ENCODE measurements at places on chromosomes 13 and 19.

DNA sequence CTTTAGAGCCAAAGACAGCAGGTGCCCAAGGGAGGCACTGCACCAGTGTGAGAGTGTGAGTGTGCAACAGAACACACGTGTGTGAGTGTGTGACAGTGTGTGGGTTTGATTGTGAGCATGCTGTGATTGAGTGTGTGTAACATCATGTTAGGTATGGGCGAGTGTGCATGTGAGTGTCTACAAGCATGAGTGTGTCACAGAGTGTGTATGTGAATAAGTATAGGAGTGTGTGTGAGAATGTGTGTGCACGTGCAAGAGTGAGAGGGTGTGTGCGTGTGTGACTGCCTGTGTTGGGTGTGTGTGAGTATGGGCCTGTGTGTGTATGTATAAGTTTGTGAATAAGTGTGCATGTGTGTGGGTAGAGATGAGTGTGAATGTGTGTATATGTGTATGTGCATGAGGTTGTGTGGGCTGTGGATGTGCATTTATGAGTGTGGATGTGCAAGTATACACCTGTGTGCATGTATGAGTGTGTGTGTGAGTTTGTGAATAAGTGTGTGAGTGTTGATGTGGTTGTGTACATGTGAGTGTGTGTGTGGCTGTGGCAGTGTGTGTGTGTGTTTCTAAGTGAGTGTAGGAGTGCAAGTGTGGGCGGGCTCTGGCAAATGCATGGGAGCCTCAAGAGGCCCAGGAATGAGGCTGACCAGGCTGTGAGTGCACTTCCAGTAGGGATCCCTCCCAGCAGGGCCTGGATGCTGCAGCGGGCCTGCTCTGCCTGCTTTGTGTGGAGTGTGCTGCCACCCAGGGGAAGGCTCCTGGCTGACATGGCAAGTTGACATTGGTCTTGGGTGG, 198.4 kb downstream of the COL4A1 start:
- H3K27me3 ChIP-seq = no peaks in the 10 kb centered on the region
- H3K4me3 ChIP-seq = no peak overlapping the region
- DNase-seq = no peak
- H3K4me1 ChIP-seq = no peaks in the 10 kb centered on the region
- no peak overlapping the region for H3K27ac ChIP-seq
- no peaks in the 10 kb centered on the region for H3K36me3 ChIP-seq

DNA sequence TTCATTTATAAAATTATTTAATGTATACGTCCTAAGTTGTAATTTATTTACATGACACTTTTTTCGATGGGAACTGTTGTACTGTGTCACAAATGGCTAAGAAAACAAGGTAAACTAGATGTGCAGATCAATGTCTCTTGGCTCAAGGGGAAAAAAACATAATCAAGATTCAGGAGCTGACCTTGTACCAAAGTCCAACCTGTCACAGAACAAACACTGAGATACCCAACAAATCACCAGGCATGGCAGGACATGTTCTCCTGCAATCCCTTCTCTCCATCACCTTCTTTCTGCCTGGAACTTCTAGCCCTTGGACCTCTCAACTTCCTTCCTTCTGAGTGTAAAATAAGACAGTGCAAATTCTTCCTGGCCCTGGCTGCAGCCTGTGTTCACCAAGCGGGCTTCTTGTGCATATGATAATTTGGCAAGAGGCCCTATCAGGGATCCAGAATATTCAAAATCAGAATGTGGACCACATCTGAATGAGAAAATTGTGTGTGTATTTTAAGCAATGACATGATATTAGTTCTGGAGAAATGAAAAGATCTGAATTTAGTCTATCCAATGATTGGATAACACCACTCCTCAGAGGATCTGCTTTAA, 445.9 kb downstream of the ZNF536 start:
- no peaks in the 10 kb centered on the region for H3K4me1 ChIP-seq
- H3K27me3 ChIP-seq = peaks cover 6% of the 10 kb centered on the region
- no peak overlapping the region for H3K4me3 ChIP-seq
- DNase-seq = no peak

DNA sequence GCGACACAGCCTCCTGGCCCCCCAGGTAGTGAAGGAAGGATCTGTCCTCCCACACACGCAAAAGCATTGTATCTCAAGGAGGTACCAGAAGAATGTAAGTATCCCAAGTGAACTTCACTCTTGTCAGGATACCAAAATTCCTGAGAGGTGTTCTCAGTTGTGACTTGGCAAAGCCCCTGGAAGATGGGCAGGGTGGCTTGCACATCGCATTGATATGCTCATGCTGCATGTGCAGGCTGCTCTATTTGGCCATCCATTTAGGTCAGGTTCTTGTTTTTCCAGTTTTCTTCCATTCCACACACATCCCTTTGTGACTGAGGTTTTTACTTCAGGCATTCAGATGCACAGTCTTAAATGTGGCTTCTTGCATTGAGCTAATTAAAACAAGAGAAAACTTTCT, 382.8 kb downstream of the FOXO1 start:
- no peak for DNase-seq
- H3K27me3 ChIP-seq = no peaks in the 10 kb centered on the region
- H3K36me3 ChIP-seq = no peaks in the 10 kb centered on the region
- no peaks in the 10 kb centered on the region for H3K4me1 ChIP-seq

- no peak overlapping the region for H3K4me3 ChIP-seq
- no peaks in the 10 kb centered on the region for H3K36me3 ChIP-seq
- H3K27me3 ChIP-seq = no peaks in the 10 kb centered on the region
- H3K27ac ChIP-seq = no peak overlapping the region
- no peak for DNase-seq
These were observed 15.1 kb downstream of the PABPC3 start for GRCh38 chr13:25110956-25111584.

- H3K36me3 ChIP-seq = no peaks in the 10 kb centered on the region
- H3K27ac ChIP-seq = peak overlapping the region; percentile 17
- no peaks in the 10 kb centered on the region for H3K27me3 ChIP-seq
- peaks cover 20% of the 10 kb centered on the region for H3K4me1 ChIP-seq
- no peak for DNase-seq
These were observed 5.8 kb downstream of the MLLT1 start for GRCh38 chr19:6273701-6274601.

DNA sequence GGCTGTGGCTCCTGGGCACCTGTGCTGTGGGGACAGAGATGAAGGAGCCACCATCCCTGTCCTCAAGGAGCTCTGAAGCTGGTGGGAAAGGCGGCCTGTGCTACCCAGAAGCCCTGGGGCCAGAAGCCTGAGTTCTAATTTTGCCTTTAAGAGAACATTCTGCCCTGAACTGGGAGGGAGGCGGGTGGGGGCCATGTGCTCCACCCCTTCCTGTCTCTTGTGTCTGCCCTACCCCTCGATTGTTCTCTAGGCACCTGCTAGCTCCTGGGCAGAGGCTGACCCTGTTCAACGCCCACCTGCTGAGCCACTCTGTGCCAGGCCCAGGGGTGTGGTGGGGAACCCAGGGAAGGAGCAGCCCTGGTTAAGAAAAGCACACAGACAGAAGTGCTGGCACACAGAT, 5.9 kb downstream of the TRAPPC6A start:
- H3K27ac ChIP-seq = no peak overlapping the region
- no peaks in the 10 kb centered on the region for H3K36me3 ChIP-seq
- H3K4me3 ChIP-seq = no peak overlapping the region
- no peaks in the 10 kb centered on the region for H3K27me3 ChIP-seq
- no peaks in the 10 kb centered on the region for H3K4me1 ChIP-seq
- no peak for DNase-seq

DNA sequence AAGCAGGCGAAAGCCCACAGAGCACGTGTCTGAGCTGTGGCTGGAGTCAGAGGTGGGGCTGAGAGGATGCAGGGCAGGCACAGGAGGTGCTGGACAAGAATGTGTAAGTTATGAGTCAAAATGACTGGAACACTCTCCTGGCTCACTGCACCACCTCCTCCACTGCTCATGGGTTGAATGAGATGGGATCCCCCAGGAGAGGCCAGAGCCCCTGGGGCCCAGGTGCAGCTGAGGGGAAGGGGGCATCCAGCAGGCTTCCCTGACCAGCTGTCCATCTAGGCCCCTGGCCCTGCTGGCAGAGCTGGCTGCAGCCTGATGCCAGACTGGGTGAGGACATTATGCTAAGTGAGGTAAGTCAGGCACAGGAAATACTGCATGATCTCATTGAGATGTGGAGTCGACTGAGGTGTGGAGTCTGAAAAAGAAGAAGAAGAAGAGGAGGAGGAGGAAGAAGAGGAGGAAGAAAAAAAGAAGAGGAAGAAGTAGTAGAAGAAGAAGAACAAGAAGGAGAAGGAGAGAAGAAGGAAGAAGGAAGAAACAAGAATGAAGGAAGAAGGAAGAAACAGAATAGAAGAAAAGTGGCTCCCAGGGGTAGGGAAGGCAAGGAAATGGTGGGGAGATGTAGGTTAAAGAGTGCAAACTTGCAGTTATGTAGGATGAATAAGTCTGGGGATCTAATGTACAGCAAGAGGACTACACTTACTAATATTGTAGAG, 747.4 kb downstream of the UQCRFS1 start:
- DNase-seq = no peak
- no peak overlapping the region for H3K27ac ChIP-seq
- no peak overlapping the region for H3K4me3 ChIP-seq
- no peaks in the 10 kb centered on the region for H3K36me3 ChIP-seq

DNA sequence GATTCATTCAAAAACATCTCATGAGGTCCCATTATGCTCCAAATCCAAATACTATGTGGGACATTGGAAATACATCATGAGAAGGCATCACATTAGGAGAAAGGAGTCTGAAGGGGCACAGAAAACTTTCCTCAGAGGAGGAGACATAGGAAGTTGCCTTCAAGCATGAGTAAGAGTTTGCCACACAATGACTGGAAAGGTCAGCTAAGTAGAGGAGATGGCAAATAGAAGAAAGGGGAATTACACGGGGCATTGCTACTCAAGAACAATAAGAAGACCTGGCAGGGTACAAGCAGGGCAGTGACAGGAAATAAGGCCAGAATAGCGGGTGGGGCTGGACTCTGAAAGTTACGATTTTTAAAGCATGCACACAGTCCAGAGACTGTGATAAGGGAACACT, 231.6 kb downstream of the SPRY2 start:
- H3K4me1 ChIP-seq = no peaks in the 10 kb centered on the region
- H3K27ac ChIP-seq = no peak overlapping the region
- no peak for DNase-seq
- no peaks in the 10 kb centered on the region for H3K27me3 ChIP-seq
- H3K4me3 ChIP-seq = no peak overlapping the region
- no peaks in the 10 kb centered on the region for H3K36me3 ChIP-seq

DNA sequence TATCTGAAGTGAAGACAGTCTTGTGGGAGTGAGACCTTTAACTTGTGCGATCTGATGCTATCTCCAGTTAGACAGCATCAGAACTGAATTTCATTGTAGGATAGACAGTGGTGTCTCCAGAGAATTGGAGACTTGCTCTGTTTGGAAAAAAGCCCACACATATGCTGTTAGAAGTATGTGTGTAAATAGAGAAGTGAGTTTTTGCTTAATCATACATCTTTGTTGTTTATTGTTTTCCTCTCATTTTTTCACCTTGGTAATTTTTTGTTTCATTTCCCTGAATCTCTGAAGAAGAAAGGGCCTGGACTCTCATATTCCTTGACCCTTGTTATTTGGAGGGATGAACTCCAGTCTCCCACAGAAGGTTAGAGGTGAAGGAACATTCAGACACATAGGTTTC, 21.8 kb downstream of the FPR3 start:
- H3K27me3 ChIP-seq = no peaks in the 10 kb centered on the region
- H3K36me3 ChIP-seq = no peaks in the 10 kb centered on the region
- no peak for DNase-seq
- H3K4me1 ChIP-seq = no peaks in the 10 kb centered on the region

DNA sequence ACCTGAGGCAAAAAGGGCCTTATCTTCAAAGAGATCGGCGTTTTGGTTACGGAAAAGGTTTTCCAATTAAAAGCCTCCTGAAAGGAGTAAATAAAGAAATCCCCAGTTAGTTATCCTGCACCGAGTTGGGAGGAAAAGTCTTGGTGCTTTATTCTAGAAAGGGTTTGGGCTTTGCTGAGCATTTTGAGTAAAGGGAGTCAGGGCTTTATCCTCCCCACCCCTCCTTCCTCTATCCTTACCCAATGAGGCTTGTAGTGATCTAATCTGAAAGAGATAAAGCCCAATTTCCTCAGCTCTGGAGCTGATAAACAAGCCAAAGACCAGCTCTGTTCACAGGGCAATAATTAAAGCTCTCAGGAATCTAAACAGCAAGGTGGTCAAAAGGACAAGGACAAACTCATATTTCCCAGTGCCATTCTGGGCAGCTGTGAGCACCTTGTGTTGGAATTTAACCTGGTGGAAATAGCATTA, 188.9 kb upstream of the TSC22D1 start:
- no peaks in the 10 kb centered on the region for H3K27me3 ChIP-seq
- no peak for DNase-seq
- no peaks in the 10 kb centered on the region for H3K36me3 ChIP-seq
- no peaks in the 10 kb centered on the region for H3K4me1 ChIP-seq
- no peak overlapping the region for H3K27ac ChIP-seq

- H3K4me3 ChIP-seq = no peak overlapping the region
- no peaks in the 10 kb centered on the region for H3K27me3 ChIP-seq
- no peaks in the 10 kb centered on the region for H3K36me3 ChIP-seq
- no peaks in the 10 kb centered on the region for H3K4me1 ChIP-seq
- DNase-seq = no peak
- no peak overlapping the region for H3K27ac ChIP-seq
These were observed 142.6 kb downstream of the PCDH9 start for GRCh38 chr13:67087527-67087926.

DNA sequence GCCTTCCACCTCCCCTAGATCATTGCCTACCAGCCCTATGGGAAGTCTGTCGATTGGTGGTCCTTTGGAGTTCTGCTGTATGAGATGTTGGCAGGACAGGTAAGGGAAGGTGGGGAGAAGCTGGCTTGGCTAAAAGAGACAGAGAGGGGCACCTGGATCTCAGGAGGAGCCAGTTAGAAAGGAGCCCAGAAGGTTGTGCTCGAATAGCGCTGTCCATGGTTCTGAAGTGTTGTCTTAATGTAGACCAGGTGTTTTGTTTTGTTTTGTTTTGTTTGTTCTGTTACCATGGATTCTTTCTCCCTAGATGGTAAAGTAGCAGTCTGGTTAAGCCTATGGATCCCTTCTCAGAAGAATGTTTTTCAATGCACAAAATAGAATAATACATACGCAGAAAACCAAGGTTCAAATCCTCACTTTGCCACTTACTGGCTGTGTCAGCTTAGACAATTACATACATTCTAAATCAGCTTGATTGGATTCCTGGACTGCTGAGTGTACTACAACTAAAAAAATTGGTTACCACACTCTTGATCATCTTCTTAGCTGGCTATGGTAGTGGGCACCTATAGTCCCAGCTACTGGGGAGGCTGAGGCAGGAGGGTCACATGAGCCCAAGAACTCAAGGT, 5.9 kb upstream of the CACNG7 start:
- DNase-seq = no peak
- no peak overlapping the region for H3K4me3 ChIP-seq
- H3K27me3 ChIP-seq = no peaks in the 10 kb centered on the region
- no peak overlapping the region for H3K27ac ChIP-seq
- no peaks in the 10 kb centered on the region for H3K36me3 ChIP-seq

GRCh38 chr13:45341799-45342500, 967 bp upstream of the TPT1 start:
- no peaks in the 10 kb centered on the region for H3K27me3 ChIP-seq
- H3K27ac ChIP-seq = peak overlapping the region; percentile 92
- peaks cover 13% of the 10 kb centered on the region for H3K4me1 ChIP-seq
- peaks cover 34% of the 10 kb centered on the region for H3K36me3 ChIP-seq

GRCh38 chr13:63938851-63939250, 2523.2 kb upstream of the PCDH20 start:
- H3K4me3 ChIP-seq = no peak overlapping the region
- no peaks in the 10 kb centered on the region for H3K4me1 ChIP-seq
- no peaks in the 10 kb centered on the region for H3K36me3 ChIP-seq

- no peak overlapping the region for H3K27ac ChIP-seq
- no peaks in the 10 kb centered on the region for H3K4me1 ChIP-seq
- peak; percentile 100 for DNase-seq
- no peaks in the 10 kb centered on the region for H3K36me3 ChIP-seq
- peaks cover 11% of the 10 kb centered on the region for H3K27me3 ChIP-seq
These were observed 20.3 kb upstream of the AKT2 start for GRCh38 chr19:40305403-40305802.

Measured in Panc1 (cell line).